Fibroblast of skin of back (primary cell): ENCODE measurements at places on chromosomes 3 and 15.
A peak's percentile ranks its signal among the peaks of the same experiment; 100 is the strongest.

GRCh38 chr3:196502775-196503195, 783 bp downstream of the RNF168 start:
- peak; percentile 88 for DNase-seq

- peak; percentile 79 for DNase-seq
These were observed 50.1 kb downstream of the SUMF1 start for GRCh38 chr3:4416961-4417360.

DNA sequence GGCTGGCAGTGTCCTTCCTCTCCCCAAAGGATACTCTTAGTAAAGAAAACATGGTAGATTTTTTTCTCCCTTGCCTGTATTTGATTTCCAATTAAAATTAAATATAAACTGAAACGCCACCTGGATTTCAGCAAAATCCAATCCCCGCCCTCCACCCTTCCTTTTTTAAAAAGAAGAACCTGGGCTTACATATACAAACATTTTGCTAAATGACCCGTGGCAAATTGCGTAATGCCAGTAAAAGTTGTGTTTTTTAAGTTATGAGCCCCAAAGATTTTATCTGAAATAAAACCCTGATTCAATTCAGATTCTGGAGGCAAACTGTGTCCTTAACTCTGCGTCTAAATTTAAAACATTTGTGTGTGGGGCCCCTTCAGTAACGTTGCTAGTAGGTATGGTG, 403.0 kb downstream of the FOXP1 start:
- DNase-seq: no peak

GRCh38 chr3:111311709-111312235, 230.2 kb upstream of the CD96 start:
- peak; percentile 31 for DNase-seq

- DNase-seq: no peak
These were observed 7.6 kb downstream of the NR1D2 start for GRCh38 chr3:23952646-23953045.

DNA sequence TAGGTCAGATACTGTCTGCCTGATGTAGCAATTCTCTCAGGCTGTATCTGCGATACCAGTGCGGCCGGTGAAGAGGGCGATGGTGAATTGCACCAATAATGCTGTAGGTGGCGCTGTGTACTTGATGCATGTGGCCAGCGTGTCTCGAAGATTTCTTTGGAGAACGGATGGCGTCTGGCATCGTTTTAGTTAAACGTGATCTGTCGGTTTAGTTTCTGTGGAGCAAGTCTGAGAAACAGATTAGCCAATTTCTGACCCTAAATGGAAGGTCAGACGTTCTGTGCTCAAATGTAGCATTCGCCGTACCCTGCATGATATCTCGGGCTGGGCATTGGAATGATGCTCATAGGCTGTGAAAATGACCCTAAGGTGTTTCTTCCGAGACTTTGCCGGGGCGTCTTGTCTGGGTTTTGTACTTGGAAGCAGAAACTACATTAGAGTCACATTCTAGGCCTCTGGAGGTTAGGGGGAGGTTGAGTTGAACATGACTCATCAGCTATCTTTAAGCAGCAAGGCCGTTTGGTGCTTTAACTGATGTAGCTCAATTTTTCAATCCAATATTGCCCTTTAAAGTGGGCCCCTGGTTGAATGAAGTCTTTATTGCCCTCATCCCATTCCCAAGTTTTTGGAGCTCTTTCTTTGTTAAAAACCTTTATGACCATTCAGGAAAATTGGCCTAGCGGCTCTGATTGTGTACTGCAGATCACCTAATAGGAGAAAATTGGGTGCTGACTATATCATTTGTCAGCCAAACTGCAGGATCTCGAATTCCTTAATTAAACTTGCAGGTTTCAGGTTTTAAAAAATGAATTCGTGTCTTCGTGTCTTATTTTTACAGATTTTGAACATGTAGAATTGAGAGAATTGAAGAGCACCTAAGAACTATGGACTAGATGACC, 80.0 kb downstream of the SQOR start:
- peak; percentile 56 for DNase-seq
